Activated T-cell treated with anti-CD3 and anti-CD28 coated beads for 1 hour (primary cell): ENCODE measurements at places on chromosomes 2 and 18.

GRCh38 chr2:144078106-144078505, 441.8 kb downstream of the ZEB2 start:
- DNase-seq, result no peak

DNA sequence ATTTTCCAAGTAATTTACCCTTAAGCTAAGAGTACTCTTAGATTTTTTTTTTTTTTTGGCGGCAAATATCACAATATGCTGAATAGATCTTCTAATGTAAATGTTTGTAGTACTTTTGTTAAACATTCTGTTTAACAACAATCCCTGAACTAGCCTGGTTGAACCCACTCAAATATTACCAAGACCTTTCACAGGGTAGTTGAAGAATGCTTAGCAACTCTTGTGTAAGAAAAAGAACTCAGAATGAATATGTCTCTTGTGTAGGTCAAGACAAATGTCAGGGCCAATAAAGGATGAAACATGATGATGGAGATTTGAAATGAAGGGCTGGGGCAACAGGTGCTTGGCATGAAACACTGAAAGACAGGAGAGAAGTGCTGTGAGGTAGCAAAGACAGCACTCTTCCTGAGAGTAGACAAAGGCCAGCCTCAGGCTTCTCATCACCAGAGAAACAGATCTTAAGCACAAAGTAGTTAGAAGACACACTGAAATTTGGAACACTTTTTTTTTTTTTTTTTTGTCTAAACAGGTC, 597.3 kb downstream of the ERBB4 start:
- no peak for DNase-seq

GRCh38 chr18:13300029-13300428, 81.5 kb downstream of the LDLRAD4 start:
- DNase-seq, result no peak

- DNase-seq, result no peak
These were observed 25.3 kb downstream of the XPO1 start for GRCh38 chr2:61512768-61513398.

DNA sequence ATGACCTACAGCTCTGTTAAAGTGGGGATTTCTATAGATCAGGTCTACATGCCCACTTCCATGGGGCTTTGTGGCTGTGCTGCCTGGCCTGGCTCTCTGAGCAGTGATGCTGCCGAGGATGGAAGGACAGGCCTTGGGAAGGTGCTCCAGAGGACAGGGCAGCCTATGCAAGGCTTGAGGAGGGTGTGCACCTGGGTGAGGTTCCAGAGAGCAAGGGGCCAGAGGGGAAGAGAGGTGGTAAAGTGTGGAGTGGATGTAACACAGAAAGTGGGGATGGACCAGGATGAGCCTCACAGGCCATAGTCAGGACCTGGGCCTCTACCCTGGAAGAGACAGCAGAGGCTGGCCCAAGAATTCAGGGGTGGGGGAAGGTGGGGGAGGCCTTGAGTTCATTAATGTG, 826.4 kb downstream of the DCDC2C start:
- no peak for DNase-seq

- DNase-seq, result no peak
These were observed 346.1 kb upstream of the ID2 start for GRCh38 chr2:8335801-8336200.

- no peak for DNase-seq
These were observed 58.7 kb downstream of the STEAP3 start for GRCh38 chr2:119282146-119282995.

DNA sequence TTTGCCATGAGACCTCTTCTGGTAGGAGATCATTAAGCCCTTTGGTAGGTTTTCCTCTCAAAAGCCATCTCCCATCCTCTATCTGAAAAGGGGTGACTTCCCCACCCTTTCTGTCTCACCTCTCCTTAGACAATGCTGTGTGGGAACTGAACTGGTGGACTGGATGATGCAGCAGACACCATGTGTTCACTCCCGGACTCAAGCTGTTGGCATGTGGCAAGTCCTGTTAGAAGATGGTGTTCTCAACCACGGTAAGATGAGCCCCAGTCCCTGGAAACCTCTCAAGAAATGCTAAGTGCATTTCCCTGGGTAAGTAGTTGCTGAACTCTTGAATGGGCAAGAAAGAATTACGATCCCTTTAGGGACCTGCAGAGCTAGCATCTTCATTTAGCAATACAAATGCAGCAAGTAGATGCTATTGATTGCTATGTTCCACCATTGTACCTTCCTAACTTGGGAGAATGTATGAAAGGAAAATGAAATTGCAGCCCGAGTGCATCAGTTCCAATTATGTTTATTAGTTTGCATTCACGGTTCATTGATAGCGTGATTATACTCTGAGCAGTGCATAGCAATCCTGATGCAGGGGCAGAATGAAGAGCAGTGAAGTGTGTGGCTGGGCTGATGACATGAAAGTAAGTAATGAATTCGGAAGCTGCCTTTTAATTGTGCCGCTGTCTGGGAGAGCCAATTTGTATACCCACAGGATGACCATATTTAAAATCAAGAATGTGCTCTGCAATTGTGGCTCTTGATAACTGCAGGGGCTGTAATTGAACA, 110.0 kb upstream of the MAP3K20 start:
- DNase-seq, result no peak

GRCh38 chr2:121429927-121430520, 100.7 kb upstream of the RNU4ATAC start:
- no peak for DNase-seq

- DNase-seq, result no peak
These were observed 117.3 kb upstream of the SEC11C start for GRCh38 chr18:59022167-59022945.

DNA sequence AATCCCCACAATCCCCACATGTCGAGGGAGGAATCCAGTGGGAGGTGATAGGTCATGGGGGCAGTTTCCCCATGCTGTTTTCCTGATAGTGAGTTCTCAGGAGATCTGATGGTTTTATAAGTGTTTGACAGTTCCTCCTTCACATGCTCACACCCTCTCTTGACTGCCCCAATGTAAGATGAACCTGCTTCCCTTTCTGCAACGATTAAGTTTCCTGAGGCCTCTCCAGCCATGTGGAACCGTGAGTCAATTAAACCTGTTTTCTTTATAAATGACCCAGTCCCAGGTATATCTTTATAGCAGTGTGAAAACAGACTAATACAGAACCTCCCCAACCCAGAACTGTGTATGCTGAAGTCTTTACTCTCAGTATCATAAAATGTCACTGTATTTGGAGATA, 289.5 kb upstream of the MMADHC start:
- no peak for DNase-seq

- DNase-seq, result no peak
These were observed 30.8 kb upstream of the CCL20 start for GRCh38 chr2:227782804-227783203.

- no peak for DNase-seq
These were observed 60.0 kb downstream of the RBMS1 start for GRCh38 chr2:160433466-160434140.

- DNase-seq, result no peak
These were observed at the start of gene HNMT for GRCh38 chr2:137964066-137964858. Gene HNMT, plus strand, starts transcription at chr2:137964473. Its CDS starts 19 bp downstream, at chr2:137964492.

DNA sequence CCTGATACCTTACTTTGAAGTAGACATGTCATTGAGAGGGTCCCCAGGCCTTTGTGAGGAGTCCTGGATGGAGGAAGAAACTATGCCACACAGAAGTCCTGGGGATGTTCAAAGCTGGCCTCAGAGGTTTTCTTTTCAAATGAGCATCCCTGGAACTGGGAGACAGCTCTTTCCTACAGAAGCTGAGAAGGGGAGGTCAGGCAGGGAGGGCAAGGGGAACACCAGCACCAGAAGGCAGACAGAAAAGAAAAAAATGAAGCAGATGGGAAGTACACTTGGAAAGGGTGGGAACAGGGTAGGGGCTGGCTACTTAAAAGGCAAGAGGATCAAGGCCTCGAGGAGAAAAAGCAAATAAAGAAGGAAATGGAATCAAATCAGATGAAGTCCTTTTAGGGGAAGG, 120.0 kb downstream of the FMNL2 start:
- no peak for DNase-seq

DNA sequence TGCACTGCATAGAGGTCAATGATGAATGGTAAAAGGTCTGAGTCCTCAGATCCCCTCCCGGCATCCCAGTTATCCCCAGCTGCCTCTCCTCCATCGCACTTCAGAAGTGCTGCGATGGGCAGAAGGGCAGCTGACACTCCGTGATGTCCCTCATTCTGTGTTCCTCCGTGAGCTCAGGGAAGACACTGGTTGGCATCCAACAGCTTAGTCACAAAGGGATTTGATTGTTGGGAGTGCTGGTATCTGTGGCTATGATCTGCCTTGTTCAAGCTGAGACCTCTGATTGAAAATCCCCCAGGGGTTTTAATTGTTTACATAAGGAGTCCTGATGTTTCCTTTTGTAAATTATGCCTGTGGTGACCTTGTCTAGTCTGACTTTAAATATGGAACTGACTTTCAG, 19.0 kb upstream of the SAG start:
- no peak for DNase-seq

DNA sequence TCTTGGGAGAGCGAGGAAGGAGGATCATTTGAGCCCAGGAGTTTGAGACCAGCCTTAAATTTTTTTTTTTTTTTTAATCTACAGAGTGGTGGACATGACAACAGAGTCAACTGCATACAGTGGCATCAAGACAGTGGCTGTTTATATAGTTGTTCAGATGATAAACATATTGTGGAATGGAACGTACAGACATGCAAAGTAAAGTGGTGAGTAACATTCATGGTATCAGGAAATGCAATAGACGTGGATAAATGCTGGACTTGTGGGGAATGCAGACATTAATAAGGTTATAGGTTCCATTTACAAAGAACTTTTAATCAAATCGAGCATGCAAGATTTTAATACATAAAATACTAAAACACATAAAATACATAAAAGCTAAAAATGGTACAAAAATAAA, 11.9 kb downstream of the WDR43 start:
- DNase-seq, result no peak

DNA sequence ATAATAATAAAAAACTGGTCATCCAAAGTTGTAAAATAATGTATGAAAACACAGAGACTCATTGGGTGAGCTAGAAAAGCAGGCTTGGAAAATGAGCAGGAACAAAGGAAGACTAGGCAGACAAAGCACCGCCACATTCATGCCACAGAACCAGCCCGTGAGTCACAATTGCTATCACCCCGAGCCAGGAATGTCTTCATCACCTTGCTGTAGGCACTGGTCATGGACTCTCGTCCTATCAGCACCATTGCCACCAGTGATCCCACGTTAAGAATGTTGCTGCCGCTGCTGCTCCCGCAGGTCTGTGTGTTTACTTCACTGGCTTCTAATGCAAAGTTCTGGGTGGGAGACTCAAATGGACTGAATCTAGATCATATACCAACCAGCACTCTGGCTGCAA, 417.9 kb downstream of the PID1 start:
- DNase-seq, result no peak

- no peak for DNase-seq
These were observed 413.6 kb upstream of the MEIS1 start for GRCh38 chr2:66021296-66021695.

DNA sequence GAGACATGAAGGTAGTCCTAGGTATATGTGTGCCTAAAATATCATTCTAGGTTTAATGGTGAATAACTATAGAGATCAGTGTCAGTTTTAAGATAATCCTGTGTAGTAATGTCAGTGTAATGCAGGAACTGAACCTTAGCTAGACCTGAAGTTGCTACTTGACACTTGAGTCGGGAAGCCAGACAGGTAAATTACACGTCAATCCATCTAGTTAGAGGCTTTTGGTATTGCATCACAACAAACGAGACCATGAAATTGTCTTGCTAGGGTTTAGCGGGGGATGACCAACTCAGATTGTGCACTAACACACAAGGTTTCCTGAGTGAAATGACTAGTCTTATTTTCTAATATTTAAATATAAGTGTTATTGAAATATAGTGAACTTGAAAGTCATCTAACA, 2.0 kb downstream of the YPEL5 start:
- no peak for DNase-seq
